ENCODE measurements at places on chromosomes 16 and 17. TPM values are rescaled to one million over a fixed set of nuclear protein-coding genes. Genes with fewer than 3 reads are reported as not detected.

The SRL gene
- total RNA-seq = 0.29 TPM

The CCL14 gene
- total RNA-seq = not detected

The IL4R gene
- 17.9 TPM for total RNA-seq

The KRTAP4-3 gene
- total RNA-seq = not detected

The KRT32 gene
- not detected for total RNA-seq

The NEUROD2 gene
- total RNA-seq = not detected

The SOX15 gene
- total RNA-seq = 0.73 TPM

The EARS2 gene
- 48.5 TPM for total RNA-seq

The IKZF3 gene
- not detected for total RNA-seq

The ZG16 gene
- not detected for total RNA-seq

The KRTAP2-3 gene
- total RNA-seq = not detected

The ATP1B2 gene
- total RNA-seq = 0.17 TPM

The PAFAH1B1 gene
- 98.1 TPM for total RNA-seq

The BRCA1 gene
- total RNA-seq = 7.3 TPM

The C17orf113 gene
- total RNA-seq = 0.17 TPM

The GRAP gene
- 0.33 TPM for total RNA-seq

The SLC25A39 gene
- total RNA-seq = 99.9 TPM

The ZFHX3 gene
- total RNA-seq = 10.6 TPM

The CRYM gene
- total RNA-seq = 2.3 TPM

The ITGAD gene
- not detected for total RNA-seq

The CCDC200 gene
- total RNA-seq = not detected

The TBC1D3E gene
- total RNA-seq = not detected

The C16orf86 gene
- 9.6 TPM for total RNA-seq

The MYOCD gene
- not detected for total RNA-seq

The RSAD1 gene
- total RNA-seq = 20.5 TPM

The ENPP7 gene
- total RNA-seq = not detected

The TBKBP1 gene
- 17.7 TPM for total RNA-seq

The CYB5D1 gene
- 9.6 TPM for total RNA-seq

The PRR29 gene
- total RNA-seq = 1.8 TPM

The NETO2 gene
- 4.3 TPM for total RNA-seq

The SULT1A2 gene
- 0.15 TPM for total RNA-seq

The MT1F gene
- 0.17 TPM for total RNA-seq

Measured in smooth muscle cell of trachea (primary cell).